Left lobe of liver (tissue), 2 donors: ENCODE measurements at places on chromosomes 1 and 21. TPM values are rescaled to one million over a fixed set of nuclear protein-coding genes. Genes with fewer than 3 reads are reported as not detected.

DNA sequence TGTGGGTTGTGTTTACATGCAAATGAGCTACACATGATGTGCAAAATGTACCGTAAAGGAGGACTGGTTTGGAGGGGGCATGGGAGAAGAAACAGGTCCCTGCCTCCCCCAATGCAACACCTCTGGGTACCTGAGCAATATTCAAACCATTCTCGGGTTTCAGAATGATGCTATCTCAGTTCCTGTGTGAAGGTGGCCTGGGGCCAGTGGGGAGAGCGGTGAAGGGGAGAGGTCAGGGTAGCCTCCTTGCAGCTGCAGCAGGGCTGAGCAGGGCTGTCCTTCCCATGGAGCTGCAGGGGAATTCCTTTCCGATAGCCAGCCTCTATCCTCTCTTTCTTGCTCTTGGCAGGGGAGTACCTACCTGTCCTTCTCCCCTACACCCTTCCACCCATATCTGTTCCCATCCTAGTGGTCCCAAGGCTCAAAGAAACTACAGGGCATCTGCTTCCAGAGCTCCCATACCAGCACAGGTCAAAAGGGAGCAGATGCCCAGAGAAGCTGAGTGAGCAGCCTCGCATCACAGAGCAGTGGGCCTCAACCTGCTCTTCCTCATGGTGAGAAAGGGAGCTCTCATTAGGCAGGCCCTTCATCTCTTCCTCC, 11.9 kb downstream of the MEF2D start:
- no peak for DNase-seq

DNA sequence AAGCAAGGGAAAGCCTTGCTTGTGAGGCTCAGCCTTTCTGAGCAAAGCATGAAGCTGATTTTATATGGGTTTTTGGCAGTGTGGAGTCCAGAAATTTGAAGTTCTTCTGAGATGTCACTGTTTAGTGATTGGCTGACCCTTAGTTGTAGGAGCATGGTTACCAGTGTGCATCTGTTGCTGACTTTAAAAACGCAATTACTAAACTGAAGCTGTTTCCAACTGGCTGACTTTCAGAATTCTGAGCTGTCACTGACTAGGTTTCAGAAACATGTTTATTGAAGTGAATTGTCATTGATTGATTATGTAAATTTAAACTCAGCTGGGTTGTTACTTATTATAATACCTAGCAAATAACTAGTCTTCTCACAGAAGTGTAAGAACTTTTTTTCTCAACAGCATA, 89.4 kb downstream of the PDE4B start:
- DNase-seq: no peak

DNA sequence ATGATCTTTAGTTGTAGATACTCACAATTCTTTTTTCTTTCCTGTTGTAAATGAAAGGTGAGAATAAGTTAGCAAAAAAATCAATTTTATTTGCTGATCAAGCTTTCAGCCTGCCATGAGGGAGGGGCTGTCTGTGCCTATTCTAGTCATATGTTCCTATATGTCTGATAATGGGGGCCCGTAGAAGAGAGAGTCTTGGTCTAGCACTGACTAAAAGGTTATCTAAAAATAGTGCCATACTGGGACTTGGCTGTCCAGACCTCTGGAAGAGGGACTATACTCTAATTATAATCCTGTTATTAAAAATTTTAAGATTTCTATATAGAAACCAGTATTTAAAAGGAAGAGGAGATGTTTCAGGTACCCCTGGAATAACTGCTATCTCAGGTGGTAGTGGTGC, 18.6 kb downstream of the GNAI3 start:
- DNase-seq: no peak

DNA sequence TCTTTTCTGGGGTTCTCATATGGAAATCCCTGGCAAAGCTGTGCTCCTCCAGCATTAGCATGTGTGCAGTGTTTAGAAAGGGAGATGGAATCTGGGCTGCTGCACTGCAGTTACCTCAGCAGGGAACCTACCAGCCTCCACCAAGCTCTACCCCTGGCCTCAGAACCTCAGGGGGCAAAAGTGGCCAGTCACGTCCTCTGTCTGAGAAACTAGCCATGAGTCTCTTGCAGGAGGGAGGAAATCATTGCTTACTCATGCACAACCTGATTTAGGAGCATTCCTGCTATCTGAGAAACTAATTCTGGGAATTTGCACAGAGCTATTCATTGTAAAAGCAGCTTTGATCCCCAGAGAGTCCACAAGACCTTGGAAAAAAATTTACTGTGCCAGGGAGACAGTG, 80.6 kb upstream of the IPO9 start:
- DNase-seq: no peak

DNA sequence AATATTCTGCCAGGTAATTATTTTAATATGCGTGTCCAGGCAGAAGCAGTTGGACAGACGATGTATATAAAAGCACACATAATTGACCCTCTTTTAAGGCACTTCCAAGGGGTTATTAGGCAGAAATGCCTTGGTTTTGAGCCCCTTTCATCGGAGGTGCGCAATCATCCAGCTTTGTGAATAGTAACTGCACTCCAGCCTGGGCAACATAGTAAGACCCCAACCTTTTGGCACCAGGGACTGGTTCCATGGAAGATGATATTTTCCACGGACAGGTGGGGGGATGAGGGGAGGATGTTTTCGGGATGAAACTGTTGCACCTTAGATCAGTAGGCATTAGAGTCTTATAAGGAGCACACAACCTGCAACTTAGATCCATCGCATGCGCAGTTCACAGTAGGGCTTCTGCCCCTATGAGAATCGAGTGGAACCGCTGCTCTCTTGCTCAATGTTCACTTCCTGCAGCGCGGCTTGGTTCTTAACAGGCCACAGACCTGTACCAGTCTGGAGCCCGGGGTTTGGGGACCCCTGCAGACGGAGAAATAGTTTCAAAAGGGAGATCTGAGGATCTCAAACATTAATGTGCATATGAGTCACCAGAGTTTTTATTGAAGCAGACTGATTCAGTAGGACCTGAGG, 1.8 kb upstream of the MCOLN2 start:
- no peak for DNase-seq

- no peak for DNase-seq
Observed at GRCh38 chr1:179094818-179095217, 12.9 kb downstream of the TOR3A start.

DNA sequence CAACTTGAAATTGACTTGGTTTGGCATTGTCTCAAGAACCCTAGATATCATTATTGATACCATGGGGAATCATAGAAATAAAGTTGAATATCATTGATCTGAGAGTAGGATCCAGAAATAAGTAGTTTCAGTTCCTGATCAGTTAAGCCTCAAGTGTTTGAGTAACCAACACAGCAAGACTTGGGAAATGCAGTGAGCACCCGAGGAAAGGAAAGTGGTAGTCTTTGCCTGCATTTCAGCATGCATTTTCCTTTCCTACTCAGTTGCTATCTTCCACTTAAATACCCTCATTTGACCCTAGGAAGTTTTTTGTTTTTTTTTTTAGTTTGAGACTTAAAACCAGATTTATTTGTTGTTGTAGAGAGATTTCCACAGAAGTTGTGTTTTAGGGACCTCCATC, 18.9 kb downstream of the CLEC20A start:
- no peak for DNase-seq

DNA sequence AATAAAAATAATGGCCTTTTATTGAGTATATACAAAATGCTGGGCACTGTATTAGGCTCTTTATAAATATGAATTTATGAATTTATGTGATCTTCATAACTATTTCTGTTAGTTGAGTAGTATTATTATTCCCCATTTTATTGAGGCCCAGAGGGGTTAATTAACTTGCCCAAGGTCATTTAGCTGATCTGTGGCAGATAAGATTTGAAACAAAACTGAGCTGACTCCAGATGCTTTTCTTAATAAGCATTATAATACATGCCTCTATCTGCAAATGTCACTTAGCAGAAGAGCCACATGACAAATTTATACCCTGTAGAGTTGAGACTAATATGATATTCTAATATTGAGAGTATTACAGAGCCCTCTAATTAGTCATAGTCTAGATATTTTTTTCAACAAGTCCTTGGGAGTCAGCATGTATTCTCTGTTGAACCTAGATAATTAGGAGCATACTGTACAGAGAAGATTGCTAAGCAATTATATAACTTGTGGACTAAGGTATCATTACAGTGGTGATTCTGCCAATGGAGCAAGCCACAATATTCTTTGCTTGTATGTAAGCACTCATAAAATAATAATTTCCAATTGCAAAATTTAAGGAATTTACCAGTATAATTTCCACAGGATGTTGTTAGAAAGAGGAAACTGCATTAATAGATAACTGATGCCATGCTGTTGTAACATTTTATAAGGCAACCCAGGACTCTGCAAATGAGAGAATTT, 112.0 kb downstream of the LRRC40 start:
- DNase-seq: no peak

Gene GON4L
- total RNA-seq: 19.9 TPM

DNA sequence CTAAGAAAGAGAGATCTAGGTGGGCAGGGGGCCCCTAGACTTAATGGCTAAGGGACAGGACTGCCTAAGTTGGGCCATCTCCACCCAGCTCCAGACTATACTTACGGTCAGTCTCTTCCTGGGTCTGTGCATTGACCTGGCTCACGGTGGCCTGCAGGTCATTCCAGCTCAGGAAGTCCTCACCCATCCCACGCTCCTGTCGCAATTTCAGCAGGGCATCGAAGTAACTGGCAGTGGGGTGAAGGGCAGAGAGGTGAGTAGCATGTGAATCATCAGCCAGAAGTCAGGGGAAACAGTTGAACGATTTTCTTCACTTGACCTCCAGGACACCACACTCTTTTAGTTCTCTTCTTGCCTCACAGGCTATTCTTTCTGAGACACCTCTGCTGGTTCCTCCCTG, 20.5 kb downstream of the IQGAP3 start:
- no peak for DNase-seq

Gene CA14
- 5.6 TPM for total RNA-seq

Gene VSIG8
- total RNA-seq: not detected

DNA sequence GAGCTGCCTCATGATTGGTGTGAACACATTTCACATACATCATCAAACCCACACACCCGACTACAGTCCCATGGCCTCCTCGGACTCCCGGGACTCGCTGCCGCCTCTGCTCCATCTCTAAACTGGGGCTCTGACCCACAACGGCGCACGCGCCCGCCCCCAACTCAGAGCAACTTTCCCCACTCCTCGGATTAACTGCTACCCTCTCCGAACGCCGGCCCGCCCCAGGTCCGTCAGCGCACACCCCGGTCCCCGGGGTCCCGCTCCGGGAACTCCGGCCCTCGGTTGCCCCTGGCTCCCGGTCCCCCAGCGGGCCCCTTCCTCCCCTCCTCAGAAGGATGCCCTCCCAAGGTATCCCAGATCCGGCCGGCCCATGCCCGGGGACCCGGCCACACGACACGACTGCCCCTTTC, 740 bp downstream of the DSTYK start:
- DNase-seq: no peak

DNA sequence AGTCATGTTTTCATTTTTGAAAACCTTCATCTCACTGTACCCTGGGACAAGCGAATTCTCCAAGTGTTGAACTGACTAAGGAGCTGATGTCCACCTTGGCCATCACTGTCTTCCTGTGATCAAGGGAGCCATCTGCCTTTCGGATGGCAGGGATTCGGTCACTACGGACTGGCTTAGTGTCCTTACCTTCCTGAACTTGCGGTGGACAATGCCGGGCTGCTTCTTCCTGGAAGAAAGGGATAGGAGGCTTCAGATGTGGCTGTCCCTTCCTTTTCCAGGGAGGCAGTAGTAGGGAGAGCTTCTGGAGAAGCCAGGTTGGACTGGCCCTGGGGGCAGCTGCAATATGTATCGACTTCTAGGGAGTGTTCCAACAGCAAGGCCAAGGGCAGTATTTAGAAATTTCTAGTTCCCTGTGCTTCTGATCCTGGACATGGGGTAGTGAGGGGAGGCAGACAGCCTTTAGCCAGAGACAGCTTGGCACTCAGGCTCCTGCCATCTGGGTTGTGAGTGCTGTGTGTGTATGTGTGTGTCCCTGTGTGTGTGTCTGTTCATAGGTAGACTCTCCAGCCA, 114.6 kb downstream of the IER5 start:
- no peak for DNase-seq

GRCh38 chr21:25567472-25567871, 39.8 kb downstream of the MRPL39 start:
- DNase-seq: no peak

DNA sequence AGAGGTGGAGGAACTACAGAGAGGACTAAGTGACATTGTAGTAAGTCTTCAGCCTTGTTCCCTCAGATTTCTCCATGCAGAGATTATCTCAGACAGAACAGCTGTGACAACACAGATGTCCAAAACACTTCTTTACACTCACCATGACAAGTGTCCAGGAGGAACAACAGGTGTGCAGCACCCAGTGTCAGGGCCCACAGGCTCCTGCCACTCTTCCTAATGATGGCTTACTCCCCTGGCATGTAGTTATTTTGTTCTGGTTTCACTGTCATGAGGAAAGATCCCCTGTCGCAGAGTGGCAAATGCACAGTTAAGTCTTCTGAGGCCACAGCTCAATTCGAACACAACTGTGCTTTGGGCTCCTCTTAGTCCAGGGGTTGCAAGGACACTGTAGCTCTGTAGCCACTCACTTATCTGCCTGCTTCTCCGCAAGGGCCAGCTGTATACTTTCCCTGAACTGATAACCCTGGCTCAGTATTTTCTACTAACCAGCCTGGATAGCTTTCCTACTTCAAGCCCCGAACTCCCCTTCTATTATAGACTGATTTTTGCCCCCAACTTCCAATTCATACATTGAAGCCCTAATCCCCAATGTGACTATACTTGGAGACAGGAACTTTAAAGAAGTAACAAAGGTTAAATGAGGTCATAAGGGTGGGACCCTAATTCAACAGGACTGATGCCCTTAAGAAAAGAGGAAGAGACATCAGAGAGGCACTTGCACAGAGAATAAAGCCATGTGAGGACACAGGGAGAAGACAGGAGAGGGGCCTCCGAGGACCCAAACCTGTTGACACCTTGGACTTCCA, 11.1 kb downstream of the PDZK1 start:
- DNase-seq: no peak

DNA sequence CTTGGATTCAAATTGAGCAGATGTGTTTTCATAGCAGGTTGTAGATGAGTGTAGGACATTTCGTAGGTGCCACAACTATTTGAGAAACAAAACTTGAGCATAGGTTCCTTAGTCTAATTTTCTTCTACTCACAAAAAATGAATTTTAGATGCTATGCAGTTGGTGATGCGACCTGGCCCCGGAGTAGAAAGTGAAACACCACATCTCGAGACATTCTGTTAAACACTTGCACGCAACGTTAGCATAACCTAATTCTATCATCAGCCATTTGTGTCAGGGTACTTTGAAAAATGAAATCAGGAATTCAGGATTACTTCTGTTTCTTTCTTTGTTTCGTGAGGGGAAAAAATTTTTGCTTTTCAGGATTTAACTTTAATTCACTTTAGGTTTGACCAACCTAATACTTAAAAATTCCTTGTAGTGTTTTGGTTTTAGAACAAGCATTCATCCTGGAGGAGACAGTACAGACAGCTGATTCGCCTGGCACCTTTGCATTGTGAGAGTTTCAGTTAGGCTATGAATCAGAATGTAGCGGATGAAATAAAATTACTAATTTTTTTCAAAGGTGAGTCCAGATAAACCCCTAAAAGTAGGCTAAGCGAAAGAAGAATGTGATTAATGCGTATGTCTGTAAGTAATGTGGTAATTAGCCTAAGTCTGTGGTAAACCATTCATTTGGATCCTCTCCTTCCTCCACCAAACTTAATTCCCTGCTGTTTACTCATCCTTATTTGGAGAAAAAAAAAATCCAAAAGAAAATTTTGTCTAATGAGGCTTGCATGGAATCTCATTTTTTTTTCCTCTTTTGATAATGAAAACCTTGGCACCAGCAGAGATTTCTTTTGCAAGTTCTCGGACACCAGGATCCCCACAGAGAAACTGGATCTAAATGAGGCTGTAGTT, 44.9 kb downstream of the MAP3K21 start:
- no peak for DNase-seq
